ENCODE measurements at places on chromosomes 4 and X. TPM values are rescaled to one million over a fixed set of nuclear protein-coding genes. Genes with fewer than 3 reads are reported as not detected.

GRCh38 chr4:84232309-84233095, 266.6 kb downstream of the NKX6-1 start:
- no peak for DNase-seq

DNA sequence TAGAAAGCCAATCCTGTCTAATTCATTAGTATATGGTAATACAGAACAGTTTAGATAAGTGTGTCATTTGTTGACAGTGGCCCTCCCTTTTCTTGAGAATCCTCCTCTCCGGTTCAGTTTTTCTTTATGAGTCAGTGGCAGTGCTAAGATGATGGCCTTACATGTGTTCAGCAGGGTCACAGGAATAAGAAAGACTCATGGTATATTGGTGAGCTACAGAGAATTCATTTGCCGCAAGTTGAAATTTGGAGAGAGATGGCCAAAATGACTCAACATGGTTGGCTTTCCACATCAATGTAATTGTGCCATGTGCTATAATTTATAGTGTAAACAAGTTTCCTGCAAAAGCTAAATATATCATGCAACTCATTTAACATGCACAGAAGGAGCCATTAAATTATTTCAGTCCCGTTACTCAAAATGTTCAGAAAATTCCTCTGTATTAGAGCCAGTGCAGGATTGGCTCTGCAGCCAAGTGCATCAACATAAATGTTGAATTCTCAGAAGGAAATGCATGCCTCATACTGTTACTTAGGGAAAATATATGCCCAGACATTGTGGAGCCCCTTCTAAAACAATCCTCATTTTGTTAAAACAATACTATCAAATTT, 374.3 kb downstream of the AFF2 start:
- no peak for DNase-seq

DNA sequence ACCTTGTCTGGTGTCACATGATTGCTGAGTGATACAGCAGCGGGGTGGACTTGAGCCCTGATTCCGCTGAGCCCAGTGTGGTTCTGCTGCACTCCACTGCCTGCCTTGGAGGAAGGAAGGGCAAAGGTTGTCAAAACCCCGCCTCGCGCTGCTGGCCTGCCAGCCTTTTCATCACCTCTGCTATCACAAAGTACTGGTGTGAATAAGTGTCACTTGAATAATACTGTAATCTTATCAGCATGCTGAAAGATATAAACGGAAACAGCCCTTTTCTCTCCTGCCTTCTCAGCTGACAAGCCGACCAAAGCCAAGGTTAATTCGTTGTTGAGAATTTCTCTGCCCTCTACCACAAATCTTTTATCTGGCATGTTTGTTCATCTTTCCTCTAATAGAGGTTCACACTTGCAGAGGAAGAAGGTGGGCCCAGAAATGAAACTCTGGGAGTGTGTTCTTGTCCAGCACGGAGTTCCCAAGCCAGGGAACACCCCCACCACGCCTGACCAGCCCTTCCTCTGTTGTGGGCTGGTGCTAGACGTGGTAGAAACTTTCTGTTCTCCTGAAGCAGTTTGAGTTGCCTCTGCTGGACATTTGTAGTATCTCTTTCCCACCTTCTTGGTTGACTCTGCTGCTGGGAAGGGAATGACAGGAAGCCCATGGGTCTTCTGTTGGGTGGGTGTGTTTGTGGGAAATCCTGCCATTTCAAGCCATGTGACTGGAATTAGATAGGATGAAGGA, 21.5 kb downstream of the FHDC1 start:
- no peak for DNase-seq

DNA sequence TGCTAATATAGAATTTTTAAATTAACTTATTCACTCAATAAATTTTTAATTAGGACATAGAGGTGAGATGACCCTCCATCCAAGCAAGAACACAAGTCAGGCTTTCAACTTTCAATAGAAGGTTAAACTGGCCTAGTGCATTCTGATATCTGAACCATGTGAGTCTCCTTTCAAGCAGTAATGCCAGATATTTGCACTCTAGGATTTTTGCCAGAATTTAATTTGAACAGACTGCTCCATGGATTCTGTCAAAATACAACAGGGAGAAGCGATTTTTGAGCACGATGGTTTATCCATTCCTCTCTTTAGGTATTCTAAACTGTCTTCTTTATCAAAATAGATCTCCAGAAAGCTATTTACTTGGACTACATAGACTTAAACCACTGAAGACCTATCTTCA, 72.0 kb upstream of the DCLK2 start:
- DNase-seq = no peak

GRCh38 chr4:183343730-183344129, 21.5 kb upstream of the CLDN24 start:
- no peak for DNase-seq

DNA sequence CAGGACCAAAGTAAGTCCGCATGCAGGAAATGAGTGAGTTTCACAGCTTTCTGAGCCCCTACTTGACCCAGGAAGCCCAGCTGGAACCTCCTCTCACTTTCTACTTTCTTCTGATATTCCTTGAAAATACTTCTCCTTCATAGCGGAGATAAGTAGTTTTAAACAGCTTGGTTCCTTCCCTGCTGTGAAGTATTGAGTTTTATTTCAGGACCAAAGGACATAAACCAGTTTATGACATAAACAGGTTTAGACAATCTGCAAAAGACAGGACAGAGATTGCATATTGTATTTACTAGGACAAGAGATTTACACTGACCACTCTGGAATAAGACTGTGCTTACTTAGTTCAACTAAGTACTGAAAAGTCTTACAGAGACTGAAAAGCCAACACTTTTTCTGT, 54.8 kb downstream of the PAGE2 start:
- DNase-seq = no peak

DNA sequence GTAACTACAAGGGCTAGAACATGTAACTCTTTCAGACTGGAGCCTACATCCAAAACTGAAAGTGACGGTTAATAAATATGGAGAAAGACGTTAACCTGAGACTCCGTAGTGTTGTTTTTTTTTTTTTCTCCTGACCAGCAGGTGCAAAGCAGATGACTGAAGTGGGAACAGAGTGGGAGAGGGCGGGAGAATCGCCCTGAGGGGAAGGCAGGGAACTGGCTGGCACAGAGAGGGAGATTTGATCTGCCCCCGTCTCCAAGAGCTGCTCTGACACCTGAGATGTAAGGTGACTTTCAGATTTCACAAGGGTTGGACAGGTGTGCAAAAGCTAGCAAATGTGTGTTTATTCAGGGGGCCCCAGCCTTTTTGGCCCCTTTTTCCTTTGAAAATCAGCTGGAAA, 180.2 kb downstream of the PALLD start:
- no peak for DNase-seq

Gene CLGN
- 92.6 TPM for total RNA-seq

Gene TMPRSS11F
- not detected for total RNA-seq

Gene PAQR3
- 8.3 TPM for total RNA-seq
